Amygdala (tissue), 56 donors: ENCODE measurements at places on chromosomes 2 and 18.

DNA sequence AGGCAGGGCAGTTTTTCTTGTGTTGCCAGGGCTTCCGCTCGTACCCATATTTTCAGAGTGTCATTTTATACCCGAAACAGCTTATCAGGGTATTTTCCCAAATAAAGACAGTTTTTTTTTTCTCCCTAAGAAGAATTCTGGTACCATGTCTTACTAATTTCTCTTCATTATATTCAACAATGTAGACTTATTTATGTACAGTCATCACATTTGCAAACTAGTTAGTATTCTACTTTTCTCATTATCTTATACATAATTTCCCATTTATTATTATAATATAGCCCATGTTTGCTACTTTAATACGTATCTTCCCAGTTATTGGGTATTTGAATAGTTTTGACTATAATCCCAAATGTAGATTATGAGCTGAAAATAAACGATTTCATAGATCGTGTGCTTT lies 36.5 kb upstream of the PAIP2B start:
- no peak for DNase-seq

- DNase-seq = no peak
These were observed 189.6 kb downstream of the MIB1 start for GRCh38 chr18:21930177-21930576.

DNA sequence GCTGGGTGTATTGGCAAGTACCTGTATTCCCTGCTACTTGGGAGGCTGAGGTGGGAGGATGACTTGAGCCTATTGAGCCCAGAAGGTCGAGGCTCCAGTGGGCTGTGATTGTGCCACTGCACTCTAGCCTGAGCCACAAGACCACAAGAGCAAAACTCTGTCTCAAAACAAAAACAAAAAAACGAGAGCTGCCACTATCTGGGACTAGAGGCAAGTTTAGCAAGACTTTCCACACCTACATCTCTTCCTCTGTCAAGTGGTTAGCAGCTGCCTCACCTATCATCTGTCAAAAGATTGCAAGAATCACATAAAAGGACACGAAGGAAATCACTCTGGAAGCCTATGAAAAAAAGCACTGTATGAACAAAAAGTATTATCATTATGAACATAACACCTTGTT lies 55.2 kb upstream of the RIOK3 start:
- DNase-seq = no peak

DNA sequence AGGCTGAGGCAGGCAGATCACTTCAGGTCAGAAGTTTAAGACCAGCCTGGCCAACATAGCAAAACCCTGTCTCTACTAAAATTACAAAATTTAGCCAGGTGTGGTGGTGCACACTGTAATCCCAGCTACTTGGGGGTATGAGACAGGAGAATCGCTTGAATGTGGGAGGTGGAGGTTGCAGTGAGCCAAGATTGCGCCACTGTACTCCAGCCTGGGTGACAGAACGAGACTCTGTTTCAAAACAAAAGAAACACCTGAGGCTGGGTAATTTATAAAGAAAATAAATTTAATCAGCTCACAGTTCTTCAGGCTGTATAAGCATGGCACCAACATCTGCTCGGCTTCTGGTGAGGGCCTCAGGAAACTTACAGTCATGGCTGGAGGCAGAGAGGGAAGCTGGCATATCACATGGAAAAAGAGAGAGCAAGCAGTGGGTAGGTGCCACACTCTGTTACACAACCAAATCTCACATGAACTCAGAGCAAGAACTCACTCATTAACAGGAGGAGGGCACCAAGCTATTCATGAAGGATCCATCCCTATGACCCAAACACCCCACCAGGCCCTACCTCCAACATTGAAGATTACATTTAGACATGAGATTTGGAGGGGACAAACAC lies 244.1 kb upstream of the RBBP8 start:
- DNase-seq = no peak

GRCh38 chr18:8771930-8772329 lies 66.6 kb downstream of the MTCL1 start:
- DNase-seq = no peak

DNA sequence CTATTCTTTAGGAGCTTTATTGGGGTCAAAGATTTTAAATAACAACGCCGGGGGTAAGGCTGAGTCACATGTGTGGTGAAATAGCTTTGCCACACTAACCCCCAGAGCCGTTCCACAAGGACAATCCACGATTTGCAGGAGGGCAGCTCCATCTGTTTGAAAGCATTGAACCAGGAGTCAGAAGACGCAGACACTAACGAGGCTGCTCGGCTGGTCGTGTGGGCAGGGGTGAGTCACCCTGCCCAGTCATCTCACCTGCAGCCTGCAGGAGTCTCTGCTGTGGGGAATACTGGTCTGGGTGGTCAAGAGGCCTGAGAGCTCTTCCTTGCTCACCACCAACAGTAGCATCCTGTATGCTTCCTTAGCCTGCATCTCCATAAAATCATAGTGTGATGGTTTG lies 149.2 kb upstream of the NCK2 start:
- no peak for DNase-seq
